Activated CD8-positive, alpha-beta T cell treated with anti-CD3 and anti-CD28 coated beads for 36 hours (primary cell): ENCODE measurements at places on chromosomes 11 and 22.

- no peak for DNase-seq
Observed at GRCh38 chr11:60428517-60428916, 855 bp upstream of the MS4A5 start.

GRCh38 chr11:122141725-122142124, 25.7 kb upstream of the BLID start:
- no peak for DNase-seq

DNA sequence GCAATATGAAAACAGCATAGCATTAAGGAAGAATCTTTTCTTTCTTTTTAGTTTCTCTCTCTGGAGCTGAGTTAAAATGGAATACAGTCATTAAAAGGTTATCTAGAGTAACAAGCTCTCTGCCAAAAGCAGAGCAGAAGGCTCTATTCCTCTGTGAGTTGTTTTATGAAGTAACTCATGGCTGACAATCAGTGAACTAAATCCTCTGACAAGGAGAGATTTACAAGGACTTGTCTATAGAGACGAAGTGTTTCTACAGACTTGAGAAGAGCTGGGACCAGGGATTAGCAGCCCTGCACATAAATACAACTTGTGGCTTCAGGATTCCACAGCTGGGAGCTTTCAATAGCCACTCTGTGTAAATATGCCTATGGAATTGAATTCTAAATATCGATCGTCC, 192.5 kb upstream of the RAG2 start:
- DNase-seq: no peak

DNA sequence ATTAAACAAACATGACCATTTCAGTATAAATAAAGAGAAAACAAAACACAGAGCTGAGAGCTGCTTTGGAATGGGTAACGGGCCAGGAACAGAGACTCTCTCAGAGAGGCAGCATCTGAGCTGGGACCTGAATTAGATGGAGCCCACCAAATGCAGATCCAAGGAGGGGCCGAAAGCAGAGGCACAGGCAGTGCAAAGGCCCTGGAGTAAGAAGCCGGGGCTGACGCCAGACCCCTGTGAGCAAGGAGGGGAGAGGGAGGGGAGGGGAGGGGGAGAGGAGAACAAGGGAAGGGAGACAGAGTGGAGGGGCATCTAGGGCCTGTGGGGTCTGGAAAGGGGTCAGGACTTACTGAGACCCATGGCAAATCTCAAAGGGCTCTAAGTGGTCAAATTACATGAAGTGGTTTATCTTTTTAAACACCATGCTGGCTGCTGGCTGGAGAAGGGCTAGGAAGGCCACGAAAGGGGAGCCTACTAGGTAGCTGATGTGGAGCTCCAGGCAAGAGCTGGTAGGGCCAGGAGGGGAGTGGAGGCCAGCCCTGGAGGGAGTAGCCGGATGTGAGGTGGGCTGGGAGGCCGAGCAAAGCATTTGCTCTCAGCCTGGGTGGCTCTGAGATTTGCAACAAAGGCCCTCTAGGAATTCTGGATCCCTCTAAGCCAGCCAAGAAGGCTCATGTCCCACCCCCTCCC, 3.2 kb downstream of the OSBPL5 start:
- no peak for DNase-seq

- no peak for DNase-seq
Observed at GRCh38 chr11:62732830-62733229, 4.5 kb downstream of the TTC9C start.

DNA sequence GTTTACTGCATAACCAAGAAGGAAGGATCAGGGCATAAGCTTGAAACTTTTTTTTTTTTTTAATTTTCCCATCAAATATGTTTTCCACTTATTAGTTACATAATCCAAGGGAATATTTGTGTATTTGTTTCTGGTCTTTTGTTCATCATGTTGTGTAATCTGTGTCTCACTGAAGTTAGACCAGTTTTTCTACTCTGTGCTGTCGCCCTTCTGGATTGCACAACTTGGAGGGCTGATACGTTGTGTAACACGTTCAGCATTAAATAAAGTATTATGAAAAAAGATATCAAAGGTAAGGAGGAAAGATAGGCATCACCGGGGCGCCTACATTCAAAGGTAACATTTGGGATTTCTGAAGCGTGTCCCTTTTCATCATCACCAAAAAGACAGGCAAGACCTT, 3.3 kb upstream of the E2F8 start:
- no peak for DNase-seq

- no peak for DNase-seq
Observed at GRCh38 chr11:130606178-130606577, 157.7 kb downstream of the ADAMTS15 start.

- DNase-seq: no peak
Observed at GRCh38 chr11:16169541-16169940, 186.8 kb downstream of the SOX6 start.

- DNase-seq: no peak
Observed at GRCh38 chr11:119447664-119448242, 24.8 kb upstream of the THY1 start.

DNA sequence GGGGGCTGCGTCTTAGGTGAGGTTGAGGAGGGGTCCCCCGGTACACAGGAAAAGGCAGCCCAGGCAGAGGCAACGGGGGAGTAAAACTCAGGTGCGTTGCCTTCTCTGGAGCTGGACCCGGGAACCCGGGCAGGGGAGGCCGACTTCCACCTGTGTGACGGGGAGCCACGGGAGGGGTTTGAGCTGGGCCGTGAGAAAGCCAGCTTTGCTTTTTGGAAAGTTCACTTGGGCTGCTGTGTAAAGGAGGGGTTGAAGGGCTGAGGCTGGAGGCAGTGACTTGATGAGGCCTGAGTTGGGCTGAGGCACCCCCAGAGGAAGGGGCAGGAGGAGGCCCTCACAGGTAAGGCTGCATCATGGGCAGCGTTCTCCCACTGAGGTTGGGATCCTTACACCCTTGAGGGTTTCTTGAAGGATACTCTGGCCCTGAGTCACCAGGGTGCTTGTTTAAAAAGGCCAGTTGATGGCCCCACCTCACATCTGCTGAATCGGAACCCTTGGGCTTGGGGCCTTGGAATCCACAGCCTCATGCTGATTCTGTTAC, 47.2 kb downstream of the CHRDL2 start:
- DNase-seq: no peak

- DNase-seq: no peak
Observed at GRCh38 chr22:42915980-42916765, 59.1 kb upstream of the ARFGAP3 start.

DNA sequence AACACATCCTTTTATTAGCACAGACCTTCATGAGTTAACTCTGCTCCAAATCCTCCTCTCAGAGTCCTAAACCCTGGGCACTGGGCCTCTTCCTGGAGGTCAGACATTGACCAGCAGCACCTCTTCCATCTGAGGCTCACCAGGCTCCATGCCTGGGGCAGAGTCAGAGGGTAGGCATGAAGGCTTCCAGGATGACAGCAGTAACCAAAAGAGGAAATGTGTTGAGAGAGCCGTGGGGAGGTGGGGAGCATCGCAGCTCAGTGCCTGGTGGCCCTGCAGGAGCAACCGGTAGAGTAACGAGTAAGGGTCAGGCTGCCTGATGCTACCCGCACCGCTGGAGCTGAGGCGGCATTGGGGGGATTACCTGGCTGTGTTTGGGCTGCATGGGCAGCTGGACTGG, 9.4 kb upstream of the NAV2 start:
- no peak for DNase-seq

DNA sequence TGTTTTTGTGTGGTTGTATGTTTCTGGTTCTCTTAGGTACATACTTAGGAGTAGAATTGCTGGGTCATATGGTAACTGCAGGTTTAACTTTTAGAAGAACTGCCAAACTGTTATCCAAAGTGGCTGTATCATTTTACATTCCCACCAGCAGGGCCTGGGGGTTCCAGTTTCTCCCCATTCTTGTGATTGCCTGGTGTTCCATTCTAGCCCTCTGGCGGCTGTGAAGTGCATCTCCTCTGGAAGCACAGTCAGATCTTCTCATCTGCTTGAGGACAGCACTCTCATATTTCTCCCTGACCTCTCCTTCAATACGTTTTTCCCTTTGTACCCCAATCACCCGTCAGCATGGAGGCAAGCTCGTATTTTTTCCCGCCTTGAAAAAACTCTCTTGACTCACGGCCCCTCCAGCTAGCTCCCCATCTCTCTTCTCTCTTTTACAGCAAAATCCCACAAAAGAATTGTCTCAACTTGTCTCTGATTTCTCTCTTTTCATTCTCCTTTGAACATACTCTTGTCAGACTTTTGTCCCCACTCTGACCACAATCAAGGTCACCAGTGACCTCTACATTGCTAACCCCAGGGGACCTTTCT, 56.8 kb upstream of the THY1 start:
- DNase-seq: no peak

- DNase-seq: no peak
Observed at GRCh38 chr22:33842421-33843094, 77.7 kb downstream of the LARGE1 start.

DNA sequence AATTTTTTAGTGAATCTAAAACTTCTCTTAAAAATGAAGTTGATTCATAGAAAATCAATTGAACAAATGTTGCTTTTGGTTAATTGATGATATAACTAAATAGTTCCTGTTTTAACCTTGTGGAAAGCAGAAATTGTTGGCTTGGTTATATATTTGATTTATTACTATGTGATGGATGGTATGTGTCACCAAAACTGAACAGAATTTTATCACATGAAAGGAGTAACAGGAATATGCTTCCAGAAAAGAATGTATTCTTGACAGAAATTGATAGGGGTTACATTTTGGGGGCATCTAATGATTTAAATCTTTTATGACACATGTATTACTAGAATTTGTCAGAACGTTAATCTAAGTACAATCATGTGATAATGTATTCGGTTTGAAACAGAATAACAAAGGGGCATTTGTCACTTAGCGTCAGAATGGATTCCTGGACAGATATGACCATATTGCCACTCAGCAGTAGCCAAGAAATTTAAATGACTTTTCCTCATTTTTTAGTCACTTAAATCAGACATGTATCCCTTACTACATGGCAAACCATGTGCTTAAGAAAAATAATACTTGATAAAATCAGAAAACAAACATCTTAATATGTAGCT, 295.2 kb downstream of the GRM5 start:
- DNase-seq: no peak

GRCh38 chr11:46444305-46444704, 52.7 kb upstream of the CHRM4 start:
- DNase-seq: no peak

- no peak for DNase-seq
Observed at GRCh38 chr11:221539-221938, 14.0 kb downstream of the RIC8A start.
